ENCODE measurements at places on chromosomes 11 and 22.

GRCh38 chr22:22197993-22198402 lies 46.6 kb upstream of the VPREB1 start:
- DNase-seq: no peak

DNA sequence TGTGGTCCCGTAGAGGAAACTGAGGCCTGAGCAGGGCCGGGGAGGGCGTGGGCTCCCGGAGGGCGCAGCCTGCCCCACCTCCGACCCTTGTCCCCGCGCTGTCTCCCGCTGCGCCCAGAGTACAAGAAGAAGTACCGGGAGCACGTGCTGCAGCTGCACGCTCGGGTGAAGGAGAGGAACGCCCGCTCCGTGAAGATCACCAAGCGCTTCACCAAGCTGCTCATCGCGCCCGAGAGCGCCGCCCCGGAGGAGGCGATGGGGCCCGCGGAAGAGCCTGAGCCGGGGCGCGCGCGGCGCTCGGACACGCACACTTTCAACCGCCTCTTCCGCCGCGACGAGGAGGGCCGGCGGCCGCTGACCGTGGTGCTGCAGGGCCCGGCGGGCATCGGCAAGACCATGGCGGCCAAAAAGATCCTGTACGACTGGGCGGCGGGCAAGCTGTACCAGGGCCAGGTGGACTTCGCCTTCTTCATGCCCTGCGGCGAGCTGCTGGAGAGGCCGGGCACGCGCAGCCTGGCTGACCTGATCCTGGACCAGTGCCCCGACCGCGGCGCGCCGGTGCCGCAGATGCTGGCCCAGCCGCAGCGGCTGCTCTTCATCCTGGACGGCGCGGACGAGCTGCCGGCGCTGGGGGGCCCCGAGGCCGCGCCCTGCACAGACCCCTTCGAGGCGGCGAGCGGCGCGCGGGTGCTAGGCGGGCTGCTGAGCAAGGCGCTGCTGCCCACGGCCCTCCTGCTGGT lies 1.9 kb downstream of the NLRP6 start:
- peak; percentile 61 for DNase-seq

DNA sequence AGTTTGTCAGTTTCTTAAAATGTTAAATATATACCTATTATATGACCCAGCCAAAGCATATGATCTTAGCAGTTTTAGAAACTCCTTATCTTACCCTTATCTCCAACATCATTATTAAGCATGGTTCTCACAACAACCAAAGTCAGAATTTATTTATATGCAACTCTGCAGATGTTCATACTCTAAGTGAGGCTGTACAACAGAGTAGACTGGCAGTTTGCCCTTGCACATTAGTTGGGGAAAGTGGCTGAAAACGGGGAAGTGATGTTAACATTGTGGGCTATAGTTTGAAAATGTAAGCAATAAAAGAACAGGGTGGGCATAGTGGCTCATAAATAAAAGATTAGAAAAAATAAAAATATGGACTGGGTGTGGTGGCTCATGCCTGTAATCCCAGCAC lies 49.7 kb downstream of the ATG16L2 start:
- no peak for DNase-seq

DNA sequence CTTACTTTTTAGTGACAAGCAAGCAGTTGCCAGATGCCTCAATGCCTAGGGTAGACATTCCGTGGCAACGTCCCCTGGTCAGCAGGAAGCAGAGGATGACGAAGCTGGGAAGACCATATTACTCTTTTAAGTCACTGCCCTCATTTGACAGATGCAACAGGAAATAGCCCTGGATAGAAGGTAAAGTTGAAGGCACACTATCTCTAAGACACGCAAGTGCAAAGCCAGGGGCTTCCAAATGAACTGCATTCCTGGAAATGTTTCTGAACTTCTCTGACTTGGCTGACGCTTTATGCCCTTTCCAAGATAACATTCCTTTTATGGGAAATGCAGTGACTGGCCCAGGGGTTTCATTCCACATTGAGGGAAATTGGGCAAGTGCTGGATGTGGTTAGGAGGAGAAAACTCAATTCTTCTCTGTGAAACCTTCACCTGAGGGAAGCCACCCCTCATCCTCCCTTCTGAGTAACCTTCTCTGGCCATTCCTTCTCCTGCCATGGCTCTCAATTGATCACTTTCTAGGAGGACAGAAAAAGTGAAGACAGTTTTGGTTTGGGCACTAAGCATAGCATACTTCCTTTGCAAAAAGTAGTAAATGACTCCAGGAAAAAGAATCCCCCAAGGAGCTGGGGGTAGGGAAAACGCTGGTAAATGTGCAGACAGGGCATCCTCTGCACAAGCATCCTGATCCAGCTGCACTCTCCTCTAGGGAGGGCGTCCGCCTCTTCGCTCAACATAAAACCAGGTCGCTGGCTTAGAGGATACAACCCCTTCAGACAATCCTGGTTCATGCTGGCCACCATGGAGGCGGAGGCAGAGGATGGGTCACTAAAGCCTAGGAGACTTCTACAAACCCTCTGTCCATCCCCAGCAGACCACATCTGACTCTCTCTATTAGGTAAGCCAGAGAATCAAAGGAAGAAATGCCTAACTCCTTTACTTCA lies 14.5 kb downstream of the PCSK7 start:
- no peak for DNase-seq

GRCh38 chr11:57335023-57335342 lies 709 bp downstream of the SSRP1 start:
- DNase-seq: no peak

DNA sequence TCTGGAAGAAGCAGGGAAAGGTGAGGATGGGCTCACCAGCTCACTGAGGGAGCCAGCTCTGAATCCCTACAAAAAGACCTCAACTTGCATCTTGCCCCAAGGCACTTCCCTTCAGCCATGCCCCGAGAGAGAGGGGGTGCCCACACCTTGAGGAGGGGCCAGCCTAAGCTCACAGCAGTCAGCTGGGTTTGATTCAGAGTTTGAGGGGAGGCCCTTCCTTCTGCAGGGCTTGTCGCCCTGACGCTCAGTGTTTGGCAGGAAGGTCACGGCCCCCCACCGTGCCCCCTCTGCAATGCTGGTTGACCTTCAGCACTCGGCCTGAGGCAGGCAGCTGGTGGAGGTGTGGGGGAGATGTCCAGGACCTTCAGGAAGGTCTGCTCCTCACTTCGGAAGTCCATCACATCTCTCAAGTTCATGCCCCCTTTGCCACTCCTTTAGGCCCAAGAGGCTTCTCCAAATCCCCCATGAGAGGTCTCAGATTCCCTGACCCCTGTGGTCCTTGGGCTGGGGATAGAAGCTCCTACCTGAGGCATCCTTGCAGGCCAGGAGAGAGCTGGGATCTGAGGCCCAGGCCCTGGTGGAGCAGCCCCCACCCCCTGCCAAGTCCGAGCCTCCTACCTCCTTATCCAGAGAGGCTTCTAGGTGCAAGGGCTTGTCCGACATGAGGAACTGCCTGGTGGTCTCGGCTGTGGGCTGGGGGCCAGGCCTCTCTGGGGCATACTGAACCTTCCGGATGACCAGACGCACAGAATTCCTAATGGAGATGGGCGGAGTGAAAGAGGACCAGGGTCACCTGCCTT lies 37.6 kb downstream of the TPBGL start:
- DNase-seq: no peak

DNA sequence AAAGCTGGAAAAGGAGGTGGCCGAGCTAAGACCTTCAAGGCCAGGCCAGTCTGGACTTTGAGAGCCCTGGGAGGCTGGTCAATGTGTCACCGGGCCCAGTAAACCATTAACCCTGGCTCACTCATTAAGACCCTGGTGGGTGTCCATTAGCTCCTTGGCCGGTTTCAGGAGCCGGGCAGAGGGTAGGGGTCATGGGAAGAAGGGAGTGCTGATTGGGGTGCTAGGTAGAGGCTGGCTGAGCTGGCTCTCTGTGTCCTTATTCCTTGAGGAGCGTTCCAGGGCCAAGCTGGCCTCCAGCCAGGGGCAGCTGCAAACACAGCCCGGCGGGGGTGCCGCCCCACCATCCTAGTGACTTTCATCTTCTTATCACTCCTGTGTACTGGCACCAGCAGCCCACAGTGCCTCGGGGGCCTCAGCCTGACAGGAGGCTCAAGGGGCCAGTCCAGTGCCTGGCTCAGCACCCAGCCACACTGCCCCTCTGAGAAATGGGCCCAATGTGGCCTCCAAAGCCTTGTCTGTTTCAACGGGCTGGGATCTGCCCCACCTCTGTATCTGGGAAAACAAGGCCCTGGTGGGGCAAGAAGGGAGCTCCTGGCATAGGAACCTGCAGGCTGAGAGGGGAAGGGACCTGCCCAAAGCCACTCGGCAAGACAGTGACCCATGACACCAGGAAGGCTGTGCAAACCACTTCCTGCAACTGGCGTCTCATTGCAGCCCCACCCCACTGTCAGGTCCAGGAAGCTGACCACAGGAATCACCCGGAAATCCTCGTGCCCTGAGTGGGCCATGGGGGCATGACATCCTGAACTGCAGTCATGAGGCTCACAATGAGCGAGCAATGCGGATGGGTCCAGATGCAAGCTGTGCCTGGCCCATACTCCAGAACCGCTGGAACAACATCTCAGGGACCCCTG lies 15.1 kb upstream of the RGL4 start:
- no peak for DNase-seq

DNA sequence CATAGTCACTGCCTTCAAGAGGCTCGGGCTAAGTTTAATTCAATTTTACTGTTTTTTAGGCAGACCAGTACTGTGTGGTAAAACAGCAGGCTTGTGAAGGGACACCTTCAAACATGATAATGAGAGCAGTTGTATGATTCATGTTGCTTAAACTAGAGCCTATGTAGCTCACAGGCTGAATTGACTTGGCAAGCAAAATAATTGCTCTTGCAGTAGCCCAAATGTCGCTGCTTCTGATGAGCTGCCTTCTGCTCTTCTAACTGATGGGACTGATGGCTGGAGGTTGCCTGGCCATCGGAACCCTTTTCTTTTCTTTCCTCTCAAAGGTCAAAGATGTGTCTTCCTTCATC lies 137.6 kb downstream of the MAML2 start:
- DNase-seq: no peak

- no peak for DNase-seq
These were observed 3.1 kb downstream of the GNB1L start for GRCh38 chr22:19851291-19852176.

DNA sequence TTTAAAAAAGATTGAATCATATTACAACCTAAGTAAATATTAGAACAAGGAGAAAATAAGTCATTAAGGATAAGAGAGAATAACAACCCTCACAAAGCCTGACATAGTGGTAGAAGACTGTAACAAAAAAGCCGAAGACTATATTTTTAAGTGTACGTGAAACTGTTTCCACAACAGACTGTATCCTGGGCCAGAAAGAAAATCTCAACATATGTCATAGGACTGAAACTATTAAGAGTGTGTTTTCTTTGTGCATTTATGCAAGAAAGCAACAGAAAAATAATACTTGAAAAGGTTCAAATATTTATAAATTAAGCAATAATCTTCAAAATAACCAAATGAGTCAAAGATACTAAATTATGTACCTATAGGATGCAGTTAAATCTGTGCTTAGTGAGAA lies 309.8 kb downstream of the CASP12 start:
- no peak for DNase-seq

- DNase-seq: no peak
These were observed 35.8 kb downstream of the ARHGAP1 start for GRCh38 chr11:46664612-46665011.

DNA sequence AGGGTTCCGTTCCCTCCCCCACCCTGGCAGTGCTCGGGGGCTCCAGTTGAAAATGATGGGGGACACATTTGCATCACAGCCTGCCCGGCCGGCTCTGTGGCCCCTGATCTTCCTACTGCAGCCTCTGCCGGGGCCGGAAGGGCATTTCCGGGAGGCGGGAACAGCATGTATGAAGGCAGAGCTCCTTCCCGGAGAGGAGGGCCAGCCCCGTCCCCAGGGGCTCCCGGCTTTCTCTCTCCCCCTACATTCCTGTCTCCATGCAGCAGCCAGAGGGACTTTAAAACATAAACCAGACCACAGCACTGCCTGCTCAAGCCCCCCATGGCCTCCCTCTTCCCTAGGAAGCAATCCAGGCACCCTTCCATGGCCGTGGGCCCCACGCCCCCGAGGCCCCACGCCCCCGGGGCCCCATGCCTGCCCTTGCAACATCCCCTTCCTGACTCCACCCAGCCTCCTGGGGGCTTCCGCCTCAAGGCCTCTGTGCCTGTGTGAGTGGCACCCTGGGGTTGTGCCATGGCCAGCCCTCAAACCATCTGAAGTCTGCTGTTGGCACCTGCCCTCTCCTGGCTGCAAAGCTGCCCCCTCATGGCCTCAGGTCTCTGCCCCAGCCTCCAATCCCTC lies 73.1 kb downstream of the CDKN1C start:
- DNase-seq: no peak

GRCh38 chr11:71428861-71429435 lies 19.2 kb downstream of the DHCR7 start:
- no peak for DNase-seq

- DNase-seq: no peak
These were observed 22.0 kb upstream of the MYRF start for GRCh38 chr11:61730240-61730994.

GRCh38 chr11:34162493-34162820 lies 57.0 kb downstream of the NAT10 start:
- no peak for DNase-seq

DNA sequence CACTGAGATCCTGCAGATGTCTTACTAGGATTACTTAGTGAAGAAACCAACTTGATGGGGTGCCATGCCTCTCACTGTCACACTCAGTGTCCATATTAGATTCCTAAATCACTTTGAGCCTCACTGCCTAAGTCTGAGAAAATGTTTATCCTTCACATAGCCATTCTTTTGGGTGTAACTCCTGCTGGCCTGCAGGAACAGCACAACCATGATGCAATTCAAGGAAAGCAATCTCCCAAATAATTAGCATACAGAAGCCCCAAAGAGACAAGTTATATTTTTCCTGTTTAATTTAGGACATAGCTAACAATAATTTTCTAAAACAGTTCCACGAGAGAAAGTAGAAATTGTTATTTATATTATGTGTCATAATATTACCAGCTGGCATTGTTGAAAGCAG lies 655.5 kb downstream of the KCNA4 start:
- DNase-seq: no peak

DNA sequence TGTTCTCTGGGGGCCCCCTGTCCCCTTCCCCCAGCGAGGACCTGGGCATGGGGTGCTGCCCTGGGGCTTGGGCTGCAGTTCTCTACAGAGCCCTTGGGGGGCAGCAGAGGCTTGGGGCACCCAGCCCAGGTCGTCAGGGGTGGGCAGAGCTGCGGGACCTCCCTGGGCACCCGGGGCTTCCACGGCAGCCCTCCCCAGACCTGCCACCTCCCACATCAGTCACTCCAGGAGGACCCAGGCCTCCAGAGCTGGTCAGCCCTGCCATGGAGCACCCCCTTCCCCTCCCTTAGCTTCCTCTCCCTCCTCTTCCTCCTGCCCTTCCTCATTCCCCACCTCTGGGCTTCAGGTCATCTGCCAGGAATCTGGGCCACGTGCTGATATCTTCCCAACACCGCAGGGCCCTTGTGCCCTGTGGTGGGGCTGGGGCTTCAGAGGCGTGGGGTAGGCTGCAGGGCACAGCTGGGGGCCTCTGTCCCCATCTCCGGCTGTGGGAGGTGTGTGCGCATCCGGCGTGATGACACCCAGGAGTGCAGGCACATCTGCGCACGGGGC lies 5.8 kb downstream of the TSPAN4 start:
- peak; percentile 84 for DNase-seq

All from AG08396 (cell line).